ENCODE measurements at places on chromosomes 1 and 21.

DNA sequence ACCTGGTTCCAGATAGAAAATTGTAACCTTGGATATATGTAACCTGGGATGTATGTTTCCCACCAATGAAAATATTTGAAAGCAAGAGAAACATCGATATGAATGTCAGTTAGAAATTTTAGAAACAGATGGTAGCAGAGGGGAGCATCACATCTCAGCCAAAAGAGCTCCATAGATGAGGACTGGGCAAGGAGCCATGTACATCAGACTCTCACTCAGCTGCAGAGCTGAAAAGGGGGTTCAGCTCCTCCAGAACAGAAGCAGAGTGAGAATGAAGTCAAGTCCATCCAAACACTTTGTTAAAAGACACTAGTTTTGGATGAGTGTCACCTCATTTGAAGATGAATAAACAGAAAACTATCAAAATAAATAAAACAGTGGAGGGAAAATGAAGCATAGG, 202.4 kb downstream of the HMCN1 start:
- DNase-seq = no peak

- no peak for DNase-seq
Measured at GRCh38 chr1:67166196-67166595, at the start of gene IL23R. TSS of gene IL23R (plus strand) at chr1:67166454. CDS start at chr1:67168121, 1,667 bp downstream.

- no peak for DNase-seq
Measured at GRCh38 chr1:92210701-92211100, 7.0 kb upstream of the C1orf146 start.

GRCh38 chr1:74012583-74012982, 185.4 kb downstream of the LRRIQ3 start:
- no peak for DNase-seq

DNA sequence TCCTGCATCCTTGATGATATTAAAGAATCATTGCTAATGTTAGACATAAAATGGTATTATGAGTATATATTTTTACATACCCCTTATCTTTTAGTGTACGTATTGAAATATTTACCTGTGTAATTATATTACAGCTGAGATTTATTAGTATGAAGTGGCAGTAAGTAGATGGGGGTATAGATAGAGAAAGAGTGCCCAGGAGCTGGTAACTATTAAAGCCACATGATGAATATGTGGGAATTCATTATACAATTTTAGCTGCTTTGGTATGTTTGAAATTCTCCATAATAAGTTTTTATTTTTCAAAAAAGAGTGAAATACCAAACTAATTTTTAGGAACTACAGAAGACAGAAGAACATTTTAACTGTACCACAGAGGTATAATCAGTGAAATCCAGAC, 339.0 kb downstream of the PLPP3 start:
- no peak for DNase-seq

GRCh38 chr1:32889731-32890278, 3.5 kb downstream of the HPCA start:
- no peak for DNase-seq

DNA sequence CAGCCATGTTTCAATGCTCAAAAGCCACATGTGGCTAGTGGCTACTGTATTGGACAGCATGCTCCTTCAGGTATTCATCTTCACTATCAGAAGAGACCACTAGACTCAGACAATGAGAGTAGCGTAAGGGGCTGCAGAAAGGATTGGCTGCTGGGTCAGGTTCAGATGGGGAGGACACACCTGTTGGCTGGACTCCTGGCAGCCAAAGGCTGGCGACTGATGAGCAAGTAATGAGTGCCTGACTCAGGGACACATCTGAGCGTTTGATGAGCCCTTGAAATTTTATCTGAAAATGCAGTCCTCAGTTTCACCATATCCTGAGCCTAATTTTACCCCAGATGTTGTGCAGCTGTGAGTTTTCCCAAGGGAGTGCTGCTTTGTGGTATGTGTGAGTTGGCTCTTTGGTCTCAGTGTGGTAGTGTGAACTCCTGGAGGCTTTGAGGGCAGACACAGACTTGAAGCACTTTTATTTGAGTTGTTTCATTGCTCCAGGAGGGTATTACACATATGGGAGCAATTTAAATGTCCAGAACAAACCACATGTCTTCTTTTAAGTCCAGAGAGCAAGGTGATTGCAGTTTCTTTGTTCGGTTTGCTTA, 9.6 kb downstream of the ST6GALNAC3 start:
- no peak for DNase-seq

DNA sequence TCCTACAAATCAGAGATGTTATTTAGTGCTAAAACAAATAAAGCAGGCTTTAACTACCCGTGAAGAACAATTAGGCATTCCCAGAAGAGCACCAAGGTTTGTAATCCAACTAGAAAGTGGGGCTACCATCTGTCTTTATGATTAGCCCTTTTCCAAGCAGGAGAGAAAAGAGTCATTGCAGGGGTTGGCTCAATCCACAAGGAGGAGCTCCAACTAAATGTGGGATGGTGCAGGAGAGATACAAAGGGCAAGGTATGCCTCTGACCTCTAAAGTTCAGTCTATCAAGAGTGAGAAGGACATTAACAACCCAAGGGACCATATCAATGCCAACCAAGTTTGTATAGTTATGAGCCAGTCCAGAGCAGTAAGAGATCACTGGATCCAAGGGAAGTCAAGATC, 382.7 kb upstream of the DUSP10 start:
- no peak for DNase-seq

GRCh38 chr1:29330856-29331255, 94.5 kb downstream of the PTPRU start:
- DNase-seq = no peak

GRCh38 chr1:29575826-29576225, 339.5 kb downstream of the PTPRU start:
- DNase-seq = no peak

DNA sequence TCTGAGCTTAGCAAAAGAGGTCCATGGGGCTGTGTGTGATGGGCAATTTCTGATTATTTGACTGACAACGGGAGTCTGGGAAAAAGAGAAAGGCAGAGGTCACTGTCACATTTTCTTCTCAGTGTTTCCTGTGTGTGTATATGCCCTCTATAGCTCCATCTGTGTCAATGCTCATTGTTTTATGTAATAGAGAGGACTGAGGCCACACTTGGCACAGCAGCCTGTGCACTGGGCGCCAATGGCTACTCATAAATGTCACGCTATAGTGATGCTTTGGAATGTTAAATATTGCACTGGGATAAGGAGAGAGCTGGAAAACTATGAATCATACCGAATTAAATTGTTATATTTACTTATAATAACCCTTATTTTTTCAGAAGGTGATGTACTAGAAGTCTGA, 365.4 kb downstream of the NEGR1 start:
- DNase-seq = no peak

GRCh38 chr1:27398405-27399149, 6.2 kb downstream of the GPR3 start:
- DNase-seq = no peak

DNA sequence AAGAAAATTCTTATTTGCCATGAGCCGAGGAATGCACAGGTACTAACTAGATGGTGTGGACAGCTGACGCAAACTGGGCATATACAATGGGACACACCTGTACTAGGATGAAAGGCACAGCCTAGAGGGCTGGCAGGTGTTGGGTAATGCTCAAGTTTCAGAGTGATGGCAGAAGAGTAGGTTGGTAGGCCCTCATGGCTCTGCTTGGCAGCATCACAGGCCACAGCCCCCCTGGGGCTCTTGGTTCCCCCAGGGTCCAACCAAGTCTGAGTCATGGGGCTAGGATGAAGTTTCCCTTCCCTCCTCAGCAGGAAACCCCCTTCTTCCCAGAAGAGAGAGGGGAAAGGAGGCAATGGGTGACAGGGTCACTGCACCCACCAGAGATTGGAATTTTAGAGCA, 35.2 kb downstream of the SPEN start:
- no peak for DNase-seq

DNA sequence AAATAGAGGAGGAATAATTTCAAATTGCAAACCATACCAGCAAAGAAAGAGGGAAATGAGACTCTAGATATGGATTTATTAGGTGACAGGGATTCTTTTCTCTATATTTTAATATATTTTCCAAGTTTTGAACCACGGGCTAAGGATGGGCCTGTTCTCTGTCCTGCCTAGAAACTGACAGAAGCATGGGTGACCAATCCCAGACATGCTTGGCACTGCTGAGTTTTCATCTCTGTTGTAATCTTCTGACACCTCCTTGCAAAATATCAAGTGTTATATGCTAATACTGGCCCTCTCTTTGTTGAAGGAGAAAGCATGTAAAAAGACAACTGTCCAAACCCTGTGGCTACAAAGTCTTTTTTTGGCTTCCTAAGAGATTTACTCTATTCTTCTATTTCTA, 774 bp upstream of the ANGPTL7 start:
- DNase-seq = no peak

Data from midbrain (tissue), 1 donor.